ENCODE measurements at places on chromosomes 16 and 17. TPM values are rescaled to one million over a fixed set of nuclear protein-coding genes. Genes with fewer than 3 reads are reported as not detected.

Gene BIRC5
- 370 TPM for total RNA-seq

Gene DRC3
- not detected for total RNA-seq

GRCh38 chr16:67011274-67011673 is 17.7 kb upstream of the CBFB start:
- no peaks in the 10 kb centered on the region for H3K36me3 ChIP-seq
- H3K4me3 ChIP-seq, result no peak overlapping the region
- peaks cover 30% of the 10 kb centered on the region for H3K4me1 ChIP-seq
- no peak for DNase-seq

- H3K36me3 ChIP-seq, result 0 out of 2 replicates have a peak, but pooled peaks cover 5% of the 10 kb centered on the region
- no peaks in the 10 kb centered on the region for H3K4me1 ChIP-seq
- no peak overlapping the region for H3K27ac ChIP-seq
- H3K4me3 ChIP-seq, result no peak overlapping the region
Observed at GRCh38 chr16:559411-560203, 587 bp upstream of the PRR35 start.

DNA sequence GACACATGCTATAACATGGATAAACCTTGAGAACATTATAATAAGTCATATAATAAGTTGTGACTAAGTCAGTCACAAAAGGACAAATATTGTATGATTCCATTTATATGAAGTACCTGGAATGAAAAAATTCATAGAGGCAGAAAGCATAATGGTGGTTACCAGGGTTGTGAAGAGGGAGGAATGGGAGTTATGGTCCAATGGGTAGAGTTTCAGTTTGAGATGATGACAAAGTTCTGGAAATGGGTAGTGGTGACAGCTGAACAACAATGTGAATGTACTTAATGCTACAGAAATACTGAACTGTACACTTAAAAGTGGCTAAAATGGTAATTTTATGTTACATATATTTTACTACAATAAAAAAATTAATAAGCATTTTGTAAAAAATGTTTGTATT is 49.7 kb downstream of the MYO1D start:
- H3K4me1 ChIP-seq, result no peaks in the 10 kb centered on the region
- no peak overlapping the region for H3K4me3 ChIP-seq
- no peak for DNase-seq

DNA sequence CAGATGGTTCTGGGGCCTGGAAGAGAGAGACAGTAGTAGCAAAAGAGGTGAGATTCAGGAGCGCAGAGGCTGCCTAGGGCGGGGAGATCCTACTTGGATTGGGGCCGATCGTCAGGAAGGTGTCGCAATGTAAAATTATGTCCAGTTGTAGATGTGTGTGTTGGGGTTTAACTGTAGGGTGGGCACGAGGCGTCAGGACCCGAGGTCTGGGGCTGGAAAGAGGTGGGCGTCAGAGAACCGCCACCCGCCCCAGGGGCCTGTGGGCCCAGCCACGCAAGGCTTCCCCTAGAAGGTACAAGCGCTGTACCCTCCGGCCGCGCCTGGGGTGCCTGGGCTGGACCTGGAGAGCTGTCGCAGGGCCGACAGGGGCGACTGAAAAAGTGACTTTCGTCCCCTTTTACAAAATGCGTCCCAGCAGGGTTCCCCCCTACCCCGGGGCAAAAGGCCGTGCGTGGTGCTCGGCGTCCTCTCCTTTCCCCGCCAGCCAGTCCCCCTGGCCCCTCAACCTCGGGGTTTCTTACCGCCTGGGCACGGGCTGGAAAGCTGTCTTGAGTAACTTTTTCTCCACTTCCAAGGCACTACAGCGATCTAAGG is 2.8 kb downstream of the IRX3 start:
- no peak overlapping the region for H3K4me3 ChIP-seq
- H3K27me3 ChIP-seq, result no peaks in the 10 kb centered on the region
- no peak overlapping the region for H3K27ac ChIP-seq
- DNase-seq, result no peak
- peaks cover 35% of the 10 kb centered on the region for H3K36me3 ChIP-seq
- peaks cover 16% of the 10 kb centered on the region for H3K4me1 ChIP-seq

DNA sequence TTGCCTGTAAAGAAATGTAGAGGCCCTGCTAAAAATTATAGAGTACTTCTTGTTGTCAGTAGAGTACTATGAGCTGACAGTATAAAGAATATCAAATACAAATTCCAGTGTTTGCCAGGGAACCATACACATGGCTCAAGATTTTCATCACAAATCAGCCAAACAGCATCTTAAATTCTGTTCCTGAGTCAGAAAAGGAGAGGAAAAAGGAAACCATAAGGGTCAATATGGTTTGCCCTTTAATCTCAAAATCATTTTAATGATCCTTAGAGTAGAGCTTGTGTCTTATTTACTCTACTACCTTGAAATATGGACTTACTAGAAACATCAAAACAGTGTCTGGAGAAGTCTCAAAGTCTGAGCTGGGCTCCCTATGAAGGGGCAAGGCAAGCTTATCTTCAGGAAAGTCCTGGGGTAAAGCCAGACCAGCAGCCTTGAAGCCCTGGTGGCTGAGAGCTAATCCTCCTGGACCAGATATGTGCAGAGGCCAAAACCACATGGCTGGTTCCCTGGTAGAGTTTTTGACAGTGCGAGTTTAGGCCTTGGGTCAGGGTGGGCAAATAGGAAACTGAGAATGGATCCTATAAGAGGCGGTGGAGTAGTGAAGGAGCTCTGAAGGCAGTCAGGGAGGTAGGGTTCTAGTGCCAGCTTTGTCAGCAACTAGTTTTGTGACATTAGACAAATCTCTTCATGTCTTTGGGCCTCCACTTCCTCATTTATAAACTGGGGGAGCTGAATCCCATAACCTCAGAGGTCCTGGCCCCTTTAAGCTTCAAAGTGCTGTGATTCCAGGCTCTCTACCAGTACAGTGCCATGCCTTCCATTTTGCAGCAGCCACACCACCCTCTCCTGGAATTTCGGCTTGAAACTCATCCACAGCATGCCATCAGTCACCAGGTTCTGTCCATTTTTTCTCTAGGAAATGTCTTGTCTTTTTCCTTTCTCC is 38.9 kb downstream of the MRTFB start:
- H3K36me3 ChIP-seq, result 0 out of 2 replicates have a peak, but pooled peaks cover 4% of the 10 kb centered on the region
- no peak overlapping the region for H3K4me3 ChIP-seq
- no peaks in the 10 kb centered on the region for H3K4me1 ChIP-seq

DNA sequence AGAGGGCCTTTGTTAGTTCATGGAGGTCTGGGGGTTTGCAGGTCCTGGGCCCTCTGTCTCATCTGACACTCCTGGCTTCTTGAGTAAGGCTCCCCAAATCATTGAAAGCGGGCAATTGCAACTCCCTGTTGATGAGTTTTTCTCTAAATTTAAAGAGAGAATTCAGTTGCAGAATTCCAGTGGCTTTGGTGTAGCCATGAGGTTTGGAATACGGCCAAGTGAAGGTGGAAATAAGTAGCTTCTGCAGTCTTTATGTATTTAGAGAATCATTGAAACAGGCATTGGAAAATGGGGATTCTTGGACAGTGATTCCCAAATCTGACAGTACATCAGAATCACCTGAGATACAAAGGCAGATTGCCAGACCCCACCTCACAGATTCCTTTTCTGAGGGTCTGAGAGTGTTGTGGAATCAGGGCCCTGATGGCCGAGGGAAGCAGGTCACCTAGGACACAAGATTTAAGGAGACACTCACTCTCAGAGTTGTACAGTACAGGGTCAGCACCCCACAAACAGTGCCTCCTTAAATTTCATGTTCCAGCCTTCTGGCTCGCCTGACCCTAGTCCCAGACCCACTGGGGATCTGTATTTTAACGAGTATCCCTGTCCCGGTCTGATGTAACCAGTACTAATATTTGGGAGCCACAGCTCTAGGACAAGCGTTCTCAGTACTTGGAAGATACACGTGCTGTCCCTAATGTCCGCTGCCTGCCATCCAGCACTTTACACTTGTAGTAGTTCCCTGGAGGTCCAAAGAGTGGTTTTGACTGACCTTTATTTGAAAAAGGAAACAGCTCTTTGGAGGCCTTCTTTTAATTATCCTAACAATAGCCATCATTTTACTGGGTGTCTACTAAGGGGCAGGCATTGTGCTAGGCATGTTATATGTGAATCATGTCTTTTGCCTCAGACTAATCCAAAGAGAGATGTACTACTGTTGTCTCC is 37.8 kb downstream of the YPEL2 start:
- DNase-seq, result peak; percentile 37
- H3K27ac ChIP-seq, result peak overlapping the region; percentile 60
- no peaks in the 10 kb centered on the region for H3K27me3 ChIP-seq

DNA sequence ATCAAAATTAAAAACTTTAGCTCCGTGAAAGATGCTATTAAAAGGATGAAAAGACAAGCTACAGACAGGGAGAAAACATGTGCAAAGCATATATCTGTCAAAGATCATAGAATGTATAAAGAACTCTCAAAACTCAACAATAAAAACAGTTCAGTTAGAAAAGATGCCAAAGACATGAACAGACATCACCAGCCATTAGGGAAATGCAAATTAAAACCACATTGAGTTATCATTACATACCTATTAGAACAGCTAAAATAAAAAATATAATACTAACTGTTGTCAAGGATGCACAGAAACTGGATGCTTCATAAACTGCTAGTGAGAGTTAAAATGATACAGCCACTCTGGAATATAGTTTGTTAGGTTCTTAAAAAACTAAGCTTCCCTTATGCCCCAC is 58.8 kb downstream of the NFATC3 start:
- DNase-seq, result no peak
- peaks cover 17% of the 10 kb centered on the region for H3K4me1 ChIP-seq
- H3K36me3 ChIP-seq, result peaks cover 7% of the 10 kb centered on the region

GRCh38 chr16:70267516-70267915 is 15.8 kb upstream of the EXOSC6 start:
- H3K4me3 ChIP-seq, result no peak overlapping the region
- no peak overlapping the region for H3K27ac ChIP-seq
- H3K36me3 ChIP-seq, result peaks cover 98% of the 10 kb centered on the region
